AG09319 (cell line): ENCODE measurements at places on chromosomes 7 and 10.
A peak's percentile ranks its signal among the peaks of the same experiment; 100 is the strongest.

GRCh38 chr10:23013581-23014335, 81.6 kb upstream of the MSRB2 start:
- DNase-seq: no peak

DNA sequence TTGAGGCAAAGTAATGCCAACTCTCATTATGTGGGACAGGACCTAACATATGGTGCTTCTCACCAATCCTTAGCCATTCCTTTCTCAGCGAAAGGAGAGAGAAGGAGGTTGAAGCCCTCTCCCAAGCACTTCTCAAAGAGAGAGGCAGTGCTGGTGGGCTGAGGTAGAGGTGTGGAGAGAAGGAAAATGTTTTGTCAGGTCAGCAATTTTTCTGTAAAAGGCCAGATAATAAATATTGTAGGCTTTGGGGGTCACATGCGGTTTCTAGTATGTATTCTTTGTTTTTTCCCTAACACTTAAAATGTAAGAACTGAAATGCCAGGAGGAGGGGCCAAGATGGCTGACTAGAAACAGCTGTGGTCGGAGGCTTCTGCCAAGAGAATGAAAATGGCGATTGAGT, 225.0 kb upstream of the NPY start:
- no peak for DNase-seq

GRCh38 chr7:81515009-81515408, 254.8 kb downstream of the HGF start:
- no peak for DNase-seq

DNA sequence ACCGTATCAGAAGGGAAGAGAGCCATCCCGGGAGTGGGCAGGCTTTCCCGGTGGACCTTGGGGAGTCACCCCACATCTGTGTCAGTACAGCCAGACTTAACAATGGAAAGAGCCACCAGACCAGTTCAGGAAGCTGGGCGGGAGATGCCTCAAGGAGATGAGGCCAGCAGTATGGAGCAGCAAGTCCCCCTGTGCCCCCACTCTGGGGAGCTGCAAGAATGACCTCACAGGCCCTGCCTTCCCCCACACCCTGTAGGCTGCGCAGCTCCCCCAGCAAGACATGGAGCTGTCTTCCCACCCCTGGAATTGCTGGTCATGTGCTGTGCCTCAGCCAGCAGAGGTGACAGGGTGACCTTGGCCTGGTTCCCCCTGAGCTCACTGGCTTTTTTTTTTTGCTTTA, 76.8 kb upstream of the INSIG1 start:
- DNase-seq: no peak

DNA sequence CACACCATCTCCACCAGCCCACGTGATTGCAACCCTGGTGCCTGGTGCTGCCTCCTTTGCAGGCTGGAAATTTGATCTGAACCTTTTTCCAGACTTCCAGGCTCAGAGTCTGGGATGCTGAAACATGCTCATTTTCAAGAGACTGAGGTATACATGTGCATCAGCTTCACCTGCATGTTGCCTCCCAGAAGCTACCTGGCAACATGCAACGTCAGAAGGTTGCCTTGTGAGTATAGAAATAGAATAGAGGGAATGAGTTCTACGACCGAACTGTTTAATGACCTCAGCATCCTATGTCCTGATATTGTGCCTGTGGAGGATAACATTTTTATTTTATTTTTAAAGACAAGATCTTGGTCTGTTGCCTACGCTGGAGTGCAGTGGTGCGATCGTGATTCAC, 1.9 kb upstream of the ZNF212 start:
- no peak for DNase-seq

DNA sequence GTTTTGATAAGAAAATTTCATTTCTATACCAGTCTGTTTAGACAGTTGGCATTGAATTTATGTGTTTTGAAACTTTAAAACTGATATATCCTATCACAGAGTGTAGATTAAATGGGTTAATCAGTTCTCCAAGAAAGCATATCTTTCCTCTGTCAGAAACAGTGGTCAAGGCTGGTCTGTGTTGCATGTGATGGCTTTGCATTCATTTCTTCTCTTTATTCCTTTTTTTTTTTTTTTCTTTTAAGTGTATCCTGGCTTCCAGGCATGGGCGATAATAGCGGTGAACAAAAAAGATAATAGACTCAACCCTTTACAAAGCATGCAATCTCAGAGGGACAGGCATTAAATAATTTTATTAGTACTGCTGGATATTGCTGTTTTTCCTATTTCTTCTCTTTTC, 136.6 kb downstream of the LRRC4 start:
- no peak for DNase-seq

- DNase-seq: no peak
Observed at GRCh38 chr10:110827410-110827809, 44.3 kb upstream of the PDCD4 start.

DNA sequence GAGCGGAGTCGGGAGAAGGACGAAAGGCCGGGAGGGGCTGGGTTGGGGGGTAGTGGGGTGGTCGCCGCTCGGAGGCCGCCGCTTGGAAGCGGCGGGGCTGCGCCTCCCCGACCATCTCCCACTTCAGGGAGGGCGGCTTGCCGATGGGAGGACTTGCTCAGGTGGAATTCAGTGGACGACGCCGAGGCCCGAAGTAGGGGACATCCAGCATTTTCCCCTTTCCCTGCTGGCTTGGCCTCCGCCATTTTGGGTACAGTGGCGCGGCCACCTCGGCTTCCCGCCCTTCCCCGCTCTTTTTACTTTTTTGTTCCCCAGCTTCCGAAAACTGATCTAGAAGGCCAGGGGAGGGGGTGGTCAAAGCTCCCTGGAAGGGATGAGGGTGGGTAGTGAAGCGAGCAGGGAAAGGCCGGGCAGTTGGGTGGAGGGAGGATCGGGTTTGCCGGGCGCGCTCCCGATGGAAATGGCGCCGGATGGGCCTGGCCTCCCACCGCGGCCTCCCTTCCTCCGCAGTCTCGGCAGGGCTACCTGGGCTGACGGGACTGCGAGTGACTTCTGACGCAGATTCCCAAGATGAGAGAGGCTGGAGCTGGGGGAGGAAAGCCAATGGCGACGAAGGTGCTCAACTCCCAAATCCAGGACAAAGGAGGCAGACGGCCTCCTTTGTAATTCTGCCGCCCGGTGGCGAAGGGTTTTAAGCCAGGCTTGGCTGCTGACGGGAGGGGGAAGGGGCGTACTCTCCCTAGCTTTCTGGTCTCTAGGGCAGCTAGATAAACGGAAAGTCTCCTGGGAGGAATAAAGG, at the start of gene PBLD:
PBLD (minus strand) TSS at position 670 of the 799 bp plus-strand sequence. CDS start 26,084 bp downstream, outside the sequence.
- peak; percentile 48 for DNase-seq

DNA sequence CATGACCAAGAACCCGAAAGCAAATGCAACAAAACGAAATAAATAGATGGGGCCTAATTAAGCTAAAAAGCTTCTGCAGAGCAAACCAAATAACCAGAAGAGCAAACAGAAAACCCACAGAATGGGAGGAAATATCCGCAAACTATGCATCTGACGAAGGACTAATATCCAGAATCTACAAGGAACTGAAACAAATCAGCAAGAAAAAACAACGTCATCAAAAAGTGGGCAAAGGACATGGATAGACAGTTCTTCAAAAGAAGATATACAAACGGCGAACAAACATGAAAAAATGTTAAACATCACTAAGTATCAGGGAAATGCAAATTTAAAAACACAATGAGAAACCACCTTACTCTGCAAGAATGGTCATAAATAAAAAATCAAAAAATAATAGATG, 35.3 kb upstream of the CACUL1 start:
- no peak for DNase-seq

GRCh38 chr10:44264244-44264643, 120.7 kb downstream of the CXCL12 start:
- no peak for DNase-seq

- DNase-seq: no peak
Observed at GRCh38 chr7:53428045-53428444, 392.6 kb downstream of the POM121L12 start.

DNA sequence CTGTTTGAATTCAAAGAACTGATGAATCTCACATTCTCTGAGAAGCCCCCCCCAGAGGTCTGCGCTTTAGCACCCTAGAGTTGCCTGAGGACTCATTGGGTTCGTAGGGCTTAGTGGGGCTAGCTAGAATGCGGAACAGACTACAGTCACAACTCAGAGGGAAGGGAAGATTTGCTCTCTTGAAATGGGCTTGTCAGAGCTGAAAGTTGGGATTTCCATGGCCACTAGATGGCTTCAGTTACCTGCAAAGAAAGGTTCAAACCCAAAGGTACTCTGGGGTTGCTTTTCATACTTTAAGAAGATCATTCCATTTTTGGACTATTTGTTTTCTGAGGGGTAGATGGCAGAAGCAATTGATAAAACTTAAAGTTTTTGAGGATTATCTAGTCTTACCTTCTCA, 205.0 kb downstream of the BBS9 start:
- DNase-seq: no peak

GRCh38 chr7:54397836-54398612, 144.2 kb upstream of the VSTM2A start:
- DNase-seq: no peak

DNA sequence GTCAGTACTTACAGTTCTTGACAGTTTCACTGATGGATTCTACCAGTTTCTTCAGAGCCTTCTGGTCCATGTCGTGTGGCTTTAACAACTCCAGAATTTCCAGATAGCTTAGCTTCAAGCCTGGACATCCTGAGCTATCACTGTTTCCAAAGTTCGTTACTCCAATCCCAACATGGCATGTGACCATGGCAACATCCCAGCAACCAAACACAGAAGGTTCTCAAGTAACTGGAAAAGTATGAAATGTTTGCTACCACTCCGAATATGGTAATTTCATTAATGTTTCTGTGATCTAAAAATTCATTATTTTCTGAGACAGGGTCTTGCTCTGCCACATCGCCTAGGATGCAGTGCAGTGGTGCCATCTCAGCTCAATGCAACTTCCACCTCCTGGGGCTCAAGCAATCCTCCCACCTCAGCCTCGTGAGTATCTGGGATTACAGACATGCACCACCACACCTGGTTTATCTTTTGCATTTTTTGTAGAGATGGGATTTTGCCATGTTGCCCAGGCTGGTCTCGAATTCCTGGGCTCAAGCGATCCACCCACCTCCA, 29.3 kb downstream of the RBM48 start:
- DNase-seq: no peak

DNA sequence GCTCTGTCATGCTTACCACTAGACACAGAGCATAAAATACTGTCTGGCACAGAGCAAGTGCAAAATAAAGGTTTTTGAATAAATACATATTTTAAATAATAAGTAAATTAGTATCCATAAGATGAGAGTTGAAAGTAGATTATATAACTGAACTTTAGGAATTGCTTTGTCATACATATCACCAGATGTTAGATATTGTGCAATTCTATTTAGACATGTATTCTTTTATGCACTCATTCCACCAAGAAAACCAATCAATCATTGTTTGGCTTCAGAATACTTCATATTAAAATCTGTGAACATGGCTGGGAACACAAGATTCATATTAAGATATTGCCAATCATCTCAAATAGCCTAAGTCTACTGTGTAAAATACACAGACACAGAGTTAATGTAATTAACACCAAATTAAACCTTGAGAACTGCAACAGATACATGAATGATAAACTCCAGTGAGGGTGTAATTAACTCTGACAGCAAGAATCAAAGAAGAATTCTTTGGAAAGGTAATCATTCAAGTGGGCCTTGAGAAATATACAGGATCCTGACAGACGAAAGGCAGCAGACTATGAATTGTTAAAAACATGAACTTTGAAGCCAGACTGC, 201.0 kb upstream of the PTN start:
- DNase-seq: no peak

DNA sequence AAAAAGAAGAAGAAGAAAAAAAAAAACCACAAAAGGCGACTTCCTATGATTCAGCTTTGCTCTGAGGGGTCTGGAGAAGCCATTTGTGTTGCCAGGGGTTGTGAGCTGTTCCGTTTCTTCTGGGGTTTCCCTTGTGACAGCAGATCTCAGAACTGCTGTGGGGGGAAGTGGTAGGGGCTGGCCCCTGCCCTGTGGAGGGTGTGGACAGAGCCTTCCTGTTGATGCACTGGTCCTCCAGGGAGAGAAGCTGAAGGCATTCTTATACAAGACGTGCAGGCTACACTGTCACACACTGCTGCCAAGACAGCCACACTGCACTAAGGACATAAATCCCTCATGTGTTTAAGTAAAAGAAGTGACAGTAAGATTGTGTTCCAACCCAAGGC, 17.3 kb upstream of the CSGALNACT2 start:
- DNase-seq: no peak

DNA sequence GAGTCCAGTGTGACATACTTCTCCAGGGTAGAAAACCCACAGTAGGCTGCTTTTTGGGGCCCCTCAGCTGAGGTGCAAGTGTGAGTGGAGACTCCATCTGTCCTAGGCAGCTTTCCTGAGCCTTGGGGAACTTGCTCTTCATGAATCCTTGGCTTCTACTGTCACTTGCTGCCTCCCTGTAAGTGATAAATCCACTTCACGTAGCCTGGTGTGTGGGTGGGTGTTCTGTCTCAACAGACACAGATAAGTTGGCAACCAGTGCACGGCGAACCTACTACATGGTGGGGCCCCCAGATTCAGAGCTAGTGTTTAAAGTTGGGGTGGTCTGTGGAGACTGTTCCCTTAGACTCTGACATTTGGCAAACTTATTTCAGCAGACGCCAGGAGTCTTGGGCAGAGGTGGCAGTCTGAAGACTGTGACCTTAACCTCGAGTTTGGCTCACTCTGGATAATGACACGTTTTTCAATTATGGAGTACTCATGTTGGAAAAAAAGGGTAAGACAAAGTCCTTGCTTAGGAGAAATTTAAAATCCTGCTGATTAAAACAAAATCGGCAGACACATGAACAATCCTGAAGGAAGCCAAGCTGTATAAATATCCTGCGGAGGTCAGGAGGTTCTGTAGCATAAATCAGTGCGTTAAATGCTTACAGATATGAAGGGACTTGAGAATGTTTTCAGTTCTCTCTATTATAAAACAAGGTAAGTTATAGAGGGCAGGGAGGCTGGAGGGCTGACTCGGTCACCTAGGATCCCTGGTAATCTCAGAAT, 376.9 kb downstream of the PHTF2 start:
- no peak for DNase-seq

GRCh38 chr7:137953665-137954470, 48.0 kb downstream of the CREB3L2 start:
- DNase-seq: no peak

DNA sequence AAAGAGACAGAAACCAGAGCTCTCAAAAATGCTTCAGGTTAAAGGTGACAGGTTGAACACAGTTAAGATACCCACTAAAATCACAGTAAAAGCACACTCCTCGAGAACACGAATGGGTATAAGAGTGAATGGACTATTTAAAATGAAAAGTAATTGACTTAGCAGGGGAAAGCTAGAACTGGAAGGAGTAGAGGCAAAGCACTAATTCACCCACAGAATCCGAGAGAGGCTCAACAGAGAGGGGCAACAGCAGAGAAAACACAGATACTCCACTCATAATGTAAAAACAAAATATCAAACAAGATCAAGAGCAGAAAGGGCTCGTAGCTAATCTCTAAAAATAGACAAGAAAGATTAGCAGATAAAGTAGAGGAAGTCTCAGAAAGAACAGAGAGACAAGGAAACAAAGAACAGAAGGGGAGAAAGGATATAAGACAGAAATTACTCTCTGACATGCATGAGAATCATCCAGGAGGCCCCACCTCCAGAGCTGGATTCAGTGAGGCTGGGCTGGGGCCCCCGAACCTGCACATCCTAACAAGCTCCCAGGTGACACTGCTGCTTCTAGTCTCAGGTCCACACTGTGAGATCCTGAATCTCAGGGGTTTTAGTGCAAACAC, 117.6 kb downstream of the GALNT11 start:
- DNase-seq: no peak
